ENCODE measurements at places on chromosomes 5 and 9.

GRCh38 chr5:136006761-136007251, 22.0 kb upstream of the TGFBI start:
- DNase-seq: no peak

DNA sequence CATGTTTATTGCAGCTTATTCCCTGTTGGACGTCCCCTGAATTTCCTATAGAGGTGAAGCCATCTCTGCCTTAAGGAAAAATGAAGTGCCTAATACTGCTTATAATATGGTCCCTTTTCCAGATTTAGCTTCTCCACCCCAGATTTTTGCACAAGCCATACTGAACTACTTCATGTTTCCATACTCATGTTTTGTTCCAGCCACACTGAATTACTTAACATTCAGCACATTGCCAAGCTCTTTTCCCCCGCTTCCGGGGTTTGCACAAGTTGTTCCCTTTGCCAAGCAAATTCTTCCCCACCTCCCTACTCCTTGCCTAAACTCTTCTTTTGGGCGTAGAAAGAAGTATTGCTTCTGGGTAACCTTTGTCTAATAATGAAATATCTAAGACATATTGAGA, 1.7 kb upstream of the CNTRL start:
- DNase-seq: no peak

DNA sequence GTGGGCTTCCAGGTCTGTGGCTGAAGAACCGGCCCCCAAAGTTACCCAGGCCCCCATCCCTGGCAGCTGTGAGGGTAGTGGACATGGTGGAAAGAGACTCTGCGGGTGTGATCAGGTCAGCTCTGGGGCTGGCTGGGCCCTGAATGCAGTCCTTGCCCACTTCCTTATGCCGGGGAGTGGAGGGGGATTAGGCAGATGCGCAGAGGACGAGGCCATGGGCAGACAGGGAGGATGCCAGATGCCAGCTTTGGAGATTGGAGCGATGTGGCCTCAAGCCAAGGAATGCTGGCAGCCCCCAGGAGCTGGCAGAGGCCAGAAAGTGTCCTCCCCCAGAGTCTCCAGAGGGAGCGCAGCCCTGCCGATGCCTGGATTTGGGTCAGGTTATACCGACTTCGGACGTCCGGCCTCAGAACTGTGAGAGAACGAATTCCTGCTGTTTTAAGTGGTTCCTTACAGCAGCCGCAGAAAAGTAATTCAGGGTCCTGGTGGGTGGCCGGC, 69.8 kb downstream of the ADAMTS2 start:
- no peak for DNase-seq

GRCh38 chr9:71306134-71306533, 184.7 kb upstream of the TRPM3 start:
- no peak for DNase-seq

GRCh38 chr9:108885643-108886348, 23.7 kb downstream of the ACTL7A start:
- no peak for DNase-seq

GRCh38 chr9:90432951-90433350, 209.7 kb downstream of the DIRAS2 start:
- DNase-seq: no peak

GRCh38 chr5:19987612-19988361, at the start of gene CDH18:
CDH18 (minus strand) TSS chr5:19988200; CDS start chr5:19838986, 149,214 bp downstream.
- peak; percentile 42 for DNase-seq

Data from progenitor cell of endocrine pancreas (in vitro differentiated cells).